CD4-positive, alpha-beta T cell treated with Interleukin-2 at 100 ng/mL for 4 hours (primary cell): ENCODE measurements at places on chromosomes 11 and 22.

DNA sequence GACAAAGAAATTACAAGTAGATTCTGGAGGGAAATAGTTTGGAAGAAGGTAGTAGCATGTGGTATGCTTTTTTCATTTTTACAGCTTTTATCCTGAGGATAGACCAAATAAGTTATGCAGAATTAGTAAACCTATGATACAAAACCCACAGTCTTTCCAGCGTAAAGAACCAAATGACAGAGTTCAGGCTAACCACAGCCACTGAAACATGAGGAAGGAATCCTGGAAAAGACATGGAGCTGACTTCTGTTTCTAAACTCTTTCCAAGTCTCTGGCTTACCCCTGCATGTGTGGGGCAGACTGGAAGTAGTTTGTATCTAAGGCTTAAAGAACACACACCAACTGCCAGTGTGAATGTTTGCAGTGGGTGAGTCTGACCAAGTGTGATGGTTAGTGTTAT, 258.4 kb upstream of the TENM4 start:
- DNase-seq, result no peak

DNA sequence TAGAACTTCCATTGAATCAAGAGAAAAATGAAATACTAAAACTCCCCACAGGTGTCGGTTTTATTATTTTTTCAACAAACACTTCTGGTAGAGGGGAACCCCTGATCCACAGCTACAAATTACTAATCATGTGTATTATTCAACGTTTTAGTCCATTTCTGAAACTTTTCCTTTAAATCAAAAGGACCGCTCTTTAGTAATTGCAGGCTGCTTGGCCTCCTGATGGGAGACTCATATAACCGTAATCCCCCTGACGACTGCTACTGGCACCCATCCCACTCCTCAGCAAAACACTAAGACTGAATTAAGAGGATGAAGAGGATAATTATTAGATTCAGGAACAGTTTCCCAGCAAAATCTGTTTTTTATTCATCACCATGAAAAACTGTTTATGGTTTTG, 46.4 kb downstream of the PAX6 start:
- no peak for DNase-seq

DNA sequence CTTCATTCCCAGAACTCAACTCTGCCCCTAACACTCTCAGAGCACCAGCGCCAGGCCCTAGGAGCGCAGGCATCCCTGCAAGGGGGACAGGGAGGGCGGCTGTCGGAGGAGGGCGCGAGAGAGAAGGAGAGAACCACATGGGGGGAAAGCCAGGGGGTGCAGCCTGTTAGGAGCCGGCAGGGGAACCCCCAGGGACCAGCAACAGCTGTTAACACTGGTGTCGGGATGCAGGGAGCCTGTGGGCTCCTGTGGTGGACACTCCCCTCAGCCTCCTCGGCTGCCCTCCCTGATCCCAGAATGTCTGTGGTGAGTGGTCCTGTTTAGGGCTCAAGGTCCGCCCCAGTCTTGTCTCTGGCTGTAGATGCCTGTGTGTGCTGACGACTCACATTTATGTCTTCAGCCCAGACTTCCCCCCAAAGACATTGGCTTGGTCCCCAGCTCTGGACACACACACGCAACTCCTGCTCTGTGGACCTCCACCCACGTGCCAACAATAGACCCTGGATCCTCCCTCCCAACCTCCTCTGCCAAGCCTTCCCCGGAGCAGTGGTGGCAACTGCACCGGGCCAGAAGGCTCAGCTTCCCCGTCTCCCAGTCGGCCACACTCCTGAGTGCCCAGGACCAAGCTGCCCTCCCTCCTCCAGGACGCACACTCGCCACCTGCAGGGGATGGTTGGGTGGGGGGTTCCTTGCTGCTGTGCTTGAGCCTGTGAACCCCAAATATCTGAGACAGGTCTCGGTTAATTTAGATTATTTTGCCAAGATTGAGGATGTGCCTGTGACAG, 817 bp upstream of the IFITM5 start:
- no peak for DNase-seq

GRCh38 chr11:112735470-112735869, 225.8 kb upstream of the NCAM1 start:
- no peak for DNase-seq

GRCh38 chr22:20021196-20022181, 579 bp downstream of the TANGO2 start:
- DNase-seq, result no peak

DNA sequence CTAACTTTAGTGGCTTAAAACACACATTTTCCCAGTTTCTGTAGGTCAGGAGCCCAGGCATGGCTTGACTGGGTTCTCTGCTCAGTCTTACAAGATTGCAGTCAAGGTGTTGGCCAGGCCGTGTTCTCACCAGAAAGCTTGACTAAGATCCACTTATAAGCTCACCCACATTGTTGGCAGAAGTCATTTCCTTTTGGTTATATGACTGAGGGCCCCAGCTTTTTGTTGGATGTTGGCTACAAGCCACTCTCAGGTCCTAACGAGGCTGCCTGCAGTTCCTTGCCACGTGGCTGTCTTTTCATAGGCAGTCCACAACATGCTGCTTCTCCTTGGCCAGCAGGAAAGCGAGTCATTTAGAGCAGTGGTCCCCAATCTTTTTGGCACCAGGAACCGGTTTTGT, 79.3 kb upstream of the CRTAM start:
- DNase-seq, result no peak

GRCh38 chr22:47673557-47673956, 911.1 kb downstream of the TBC1D22A start:
- DNase-seq, result no peak

- DNase-seq, result no peak
These were observed 7.6 kb downstream of the RNH1 start for GRCh38 chr11:499201-500076.

DNA sequence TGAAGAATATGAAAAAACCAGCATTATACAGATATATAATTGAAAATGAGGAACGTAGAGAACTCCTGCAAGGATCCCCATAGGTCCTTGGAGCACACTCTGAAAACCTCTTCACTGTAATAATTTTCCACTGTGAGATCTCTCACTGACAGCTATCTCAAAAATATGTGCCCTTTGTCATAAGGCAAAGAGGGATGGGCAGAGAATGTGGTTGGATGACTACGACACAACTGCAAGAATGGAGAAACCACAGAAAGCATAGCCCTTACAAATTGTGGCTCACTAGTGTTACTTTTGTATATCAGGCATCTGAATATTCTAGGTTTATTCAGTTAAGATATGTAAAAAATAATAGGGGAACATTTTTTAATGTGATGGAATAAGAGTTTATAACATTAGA, 7.9 kb upstream of the CTSC start:
- no peak for DNase-seq

DNA sequence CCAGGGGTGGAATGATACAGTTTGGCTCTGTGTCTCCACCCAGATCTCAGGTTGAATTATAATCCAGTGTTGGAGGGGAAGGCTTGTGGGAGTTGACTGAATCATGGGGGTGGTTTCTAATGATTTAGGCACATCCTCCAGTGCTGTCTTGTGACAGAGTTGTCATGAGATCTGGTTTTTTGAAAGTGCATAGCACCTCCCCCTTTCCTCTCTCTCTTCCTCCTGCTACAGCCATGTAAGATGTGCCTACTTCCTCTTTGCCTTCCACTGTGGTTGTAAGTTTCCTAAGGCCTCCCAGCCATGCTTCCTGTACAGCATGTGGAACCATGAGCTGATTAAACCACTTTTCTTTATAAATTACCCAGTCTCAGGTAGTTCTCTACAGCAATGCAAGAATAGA, 45.1 kb downstream of the THAP12 start:
- DNase-seq, result no peak

DNA sequence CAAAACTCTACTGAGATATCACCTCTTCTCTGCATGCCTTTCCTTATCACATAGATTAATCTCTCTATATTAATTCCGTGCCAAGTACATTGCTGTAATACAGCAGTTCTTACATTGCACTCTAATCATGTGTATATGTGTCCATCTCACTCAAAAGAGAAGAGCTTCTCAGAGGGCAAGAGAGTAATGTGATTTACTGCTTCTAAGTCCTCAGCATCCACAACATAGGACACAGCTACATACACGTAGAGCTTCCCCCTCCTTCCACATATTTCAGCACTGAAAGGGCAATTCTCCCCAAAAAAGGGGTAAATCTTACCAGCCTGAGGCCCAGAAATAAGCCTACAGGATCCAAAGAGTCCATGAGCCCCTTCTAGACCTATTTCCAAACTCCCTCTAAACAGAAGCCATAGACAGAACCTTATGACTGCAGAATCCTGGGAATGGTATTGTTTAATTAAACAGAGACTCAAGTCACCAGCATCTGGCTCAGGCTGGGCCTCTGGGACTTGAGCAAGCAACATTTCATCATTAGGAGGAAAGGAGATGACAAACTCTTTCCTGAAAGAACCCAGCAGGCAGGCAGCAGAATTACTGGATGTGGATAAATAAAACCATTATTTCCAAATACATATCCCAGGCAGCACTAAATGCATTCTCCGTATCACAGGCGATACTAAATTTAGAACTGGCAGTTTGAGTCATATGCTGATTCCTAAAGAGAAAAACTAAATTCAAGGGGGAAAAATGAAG, 87.2 kb downstream of the KCNC1 start:
- DNase-seq, result no peak
